ENCODE measurements at places on chromosomes 4 and X. TPM values are rescaled to one million over a fixed set of nuclear protein-coding genes. Genes with fewer than 3 reads are reported as not detected.
A peak's percentile ranks its signal among the peaks of the same experiment; 100 is the strongest.

DNA sequence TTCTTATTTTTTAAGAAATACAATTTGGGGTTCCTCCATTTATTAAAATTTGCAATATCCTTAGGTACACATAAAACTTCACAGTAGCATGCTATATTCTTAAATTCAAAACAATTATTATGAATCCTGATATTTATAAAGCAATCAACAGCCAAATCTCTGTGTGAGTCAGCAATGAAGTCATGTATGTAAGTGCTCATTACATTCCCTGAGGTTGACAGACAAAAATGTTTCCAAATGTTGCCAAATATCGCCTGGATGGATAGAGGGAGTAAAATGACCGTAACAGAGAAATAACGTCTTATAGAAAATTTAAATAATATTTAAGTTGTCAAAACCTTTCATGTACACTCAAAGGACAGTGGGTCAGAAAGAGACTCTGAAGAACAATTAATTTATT, 220.0 kb downstream of the PCDH18 start:
- H3K4me3 ChIP-seq = no peak overlapping the region
- no peaks in the 10 kb centered on the region for H3K27me3 ChIP-seq
- no peak overlapping the region for H3K27ac ChIP-seq
- no peak for DNase-seq

- no peak for DNase-seq
- no peaks in the 10 kb centered on the region for H3K36me3 ChIP-seq
- H3K27ac ChIP-seq = peak overlapping the region; percentile 90
- no peak overlapping the region for H3K4me3 ChIP-seq
- peaks cover 15% of the 10 kb centered on the region for H3K4me1 ChIP-seq
Observed at GRCh38 chrX:30282527-30282926, 26.7 kb downstream of the NR0B1 start.

- H3K27ac ChIP-seq = no peak overlapping the region
- no peak overlapping the region for H3K4me3 ChIP-seq
- DNase-seq = no peak
- H3K36me3 ChIP-seq = no peaks in the 10 kb centered on the region
- H3K4me1 ChIP-seq = no peaks in the 10 kb centered on the region
- H3K27me3 ChIP-seq = no peaks in the 10 kb centered on the region
Observed at GRCh38 chr4:17544205-17544604, 29.2 kb downstream of the CLRN2 start.

DNA sequence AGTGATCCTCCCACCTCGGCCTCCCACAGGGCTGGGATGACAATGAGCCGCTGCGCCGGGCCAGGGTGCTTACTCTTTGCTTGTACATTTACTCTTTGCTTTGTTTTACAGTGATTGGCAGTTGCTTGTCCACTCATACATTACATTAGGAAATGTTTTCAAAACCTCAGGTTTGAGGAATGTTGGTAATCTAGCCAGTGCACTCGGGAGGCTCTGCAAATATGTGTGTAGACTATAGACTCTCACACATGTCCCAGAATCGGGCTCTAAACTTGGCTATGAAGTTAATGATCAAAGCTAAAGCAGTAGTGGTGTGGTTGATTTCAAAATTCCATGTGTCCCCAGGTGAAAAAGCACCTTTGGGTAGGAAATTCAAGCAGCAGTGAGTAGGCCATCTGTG, 20.5 kb downstream of the TRMT44 start:
- no peak overlapping the region for H3K4me3 ChIP-seq
- H3K36me3 ChIP-seq = peaks cover 34% of the 10 kb centered on the region
- H3K27ac ChIP-seq = no peak overlapping the region
- no peaks in the 10 kb centered on the region for H3K27me3 ChIP-seq
- DNase-seq = no peak

The MMRN1 gene
- not detected for total RNA-seq

The ARSJ gene
- total RNA-seq = 18.6 TPM

The C4orf36 gene
- 0.72 TPM for total RNA-seq

Data from osteoblast (primary cell).